Stimulated activated CD4-positive, alpha-beta T cell treated with anti-CD3 and anti-CD28 coated beads, Interleukin-12 subunit alpha, Interleukin-12 subunit beta, amount 100 ng/mL, for 4 hours (primary cell): ENCODE measurements at places on chromosomes 1 and 21.

DNA sequence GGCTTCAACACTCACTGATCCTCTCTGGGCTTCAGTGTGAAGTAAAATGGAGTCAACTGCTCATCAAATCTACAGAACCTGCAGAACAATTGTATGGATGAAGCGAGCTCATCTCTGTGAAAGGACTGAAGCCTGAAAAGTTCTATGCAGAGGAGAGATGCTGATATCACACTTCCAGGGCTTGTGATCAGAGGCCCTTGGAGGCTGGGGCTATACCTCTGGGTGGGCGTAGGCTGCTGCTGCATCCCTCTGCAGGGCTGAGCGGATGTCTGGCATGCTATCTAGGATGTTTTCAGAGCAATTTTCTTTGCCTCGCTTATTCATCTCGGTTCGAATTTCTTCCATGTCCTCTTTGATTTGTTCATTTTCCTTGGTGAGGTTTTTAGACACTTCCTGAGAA is 17.6 kb downstream of the OLFML2B start:
- no peak for DNase-seq

- no peak for DNase-seq
These were observed 30.2 kb downstream of the RERE start for GRCh38 chr1:8787218-8787617.

DNA sequence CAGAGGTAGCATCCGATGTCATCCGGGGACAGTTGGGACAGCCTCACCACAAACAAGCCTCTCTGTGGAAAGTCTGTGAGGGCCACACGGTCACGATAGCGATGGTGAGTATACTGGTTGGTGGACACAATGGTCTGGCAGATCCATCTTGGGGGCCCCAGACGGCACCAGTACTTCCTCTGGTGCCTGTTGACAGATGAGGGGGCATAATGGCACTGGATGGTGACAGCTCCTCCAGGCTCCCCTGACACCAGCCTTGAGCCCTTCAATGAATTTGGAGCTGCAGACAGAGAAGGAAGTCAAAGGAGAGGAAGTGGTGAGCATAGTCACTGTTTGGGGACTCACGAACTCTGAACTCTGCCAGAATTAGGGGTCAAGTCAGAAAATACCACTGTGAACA is 8.0 kb downstream of the FCAMR start:
- DNase-seq = no peak

DNA sequence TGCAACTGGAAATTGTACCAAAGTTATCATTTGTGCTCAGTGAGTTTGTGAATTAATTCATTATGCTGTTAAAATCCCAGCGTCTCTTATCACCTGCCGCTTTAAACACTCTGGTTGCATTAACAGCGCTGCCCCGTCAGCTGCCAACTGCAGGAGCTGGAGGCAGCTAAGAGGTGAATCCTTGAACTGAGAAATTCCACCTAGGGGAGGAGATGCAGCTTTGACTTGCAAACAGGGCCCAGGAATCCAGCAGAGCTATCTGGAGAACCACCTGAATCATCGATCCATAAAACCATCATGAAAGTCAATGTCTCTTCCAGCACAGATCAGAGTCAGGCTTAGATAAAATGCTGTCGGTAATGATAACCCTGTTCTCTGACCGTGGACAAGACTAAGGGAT is 140.7 kb upstream of the PTBP2 start:
- DNase-seq = no peak

GRCh38 chr1:157487096-157487495 is 65.2 kb downstream of the FCRL5 start:
- DNase-seq = no peak

GRCh38 chr1:89735479-89735878 is 85.4 kb upstream of the LRRC8D start:
- no peak for DNase-seq

GRCh38 chr1:160032165-160032820 is 503 bp upstream of the PIGM start:
- DNase-seq = no peak

DNA sequence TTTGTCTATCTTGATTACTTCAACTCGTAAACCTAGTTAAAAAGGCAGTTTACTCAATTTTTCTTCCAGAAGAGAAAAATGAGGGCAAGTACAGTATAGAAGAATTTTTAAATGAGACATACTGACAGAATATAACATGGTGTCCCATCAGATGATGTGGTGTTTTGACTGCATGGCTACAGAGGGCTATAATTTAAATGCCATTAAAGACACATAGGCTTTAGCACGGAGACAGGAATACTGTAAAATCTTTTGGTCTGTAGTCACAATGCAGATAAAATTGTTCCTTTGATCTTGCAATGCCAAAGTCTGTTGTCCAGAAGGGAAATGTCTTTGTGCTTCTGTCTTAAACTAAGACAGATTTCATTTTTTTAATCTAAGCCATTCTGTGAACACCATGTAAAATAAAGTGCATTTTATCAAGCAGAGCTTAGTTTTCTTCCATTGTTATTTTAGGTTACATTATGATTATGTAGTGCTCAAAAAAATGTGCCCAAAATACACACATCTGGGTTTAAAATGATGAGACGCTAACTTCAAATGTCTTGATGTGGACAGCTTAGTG is 249.6 kb downstream of the PTPRC start:
- DNase-seq = no peak

- DNase-seq = no peak
These were observed 256.6 kb downstream of the DYRK1A start for GRCh38 chr21:37623183-37623582.

GRCh38 chr21:34846601-34847112 is 177.9 kb downstream of the CLIC6 start:
- no peak for DNase-seq

DNA sequence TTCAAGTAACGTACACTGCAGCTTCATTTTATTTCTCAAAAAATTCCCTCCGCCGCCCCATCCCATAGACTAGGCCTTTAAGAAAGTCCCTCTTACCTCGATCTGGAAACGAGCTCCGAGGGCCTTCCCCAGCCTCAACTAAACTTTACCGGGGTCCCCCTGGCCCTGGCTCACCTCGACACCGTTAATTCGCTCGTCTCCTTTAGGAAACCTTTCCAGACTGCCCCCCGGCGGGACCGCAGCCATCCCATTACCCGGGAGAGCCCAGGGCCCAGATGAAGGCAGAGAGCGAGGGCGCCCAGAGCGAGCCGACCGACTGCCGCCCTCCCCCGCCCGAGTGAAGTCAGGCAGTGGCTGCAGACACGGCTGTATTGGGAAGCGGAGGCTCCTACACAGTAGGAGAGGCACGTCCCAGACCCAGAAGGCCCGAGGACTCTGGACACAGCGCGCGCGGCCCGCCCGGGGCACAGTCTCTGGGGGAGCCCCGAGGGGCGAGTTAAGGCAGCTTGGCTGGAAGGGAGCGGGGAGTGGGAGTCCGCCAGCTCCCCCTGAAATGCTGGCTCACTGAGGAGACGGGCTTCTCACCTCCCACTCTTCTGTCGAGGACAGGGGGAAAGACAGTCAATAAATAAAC is 14.6 kb downstream of the SEMA6C start:
- no peak for DNase-seq

GRCh38 chr1:51636764-51637522 is 20.1 kb downstream of the OSBPL9 start:
- DNase-seq = no peak

DNA sequence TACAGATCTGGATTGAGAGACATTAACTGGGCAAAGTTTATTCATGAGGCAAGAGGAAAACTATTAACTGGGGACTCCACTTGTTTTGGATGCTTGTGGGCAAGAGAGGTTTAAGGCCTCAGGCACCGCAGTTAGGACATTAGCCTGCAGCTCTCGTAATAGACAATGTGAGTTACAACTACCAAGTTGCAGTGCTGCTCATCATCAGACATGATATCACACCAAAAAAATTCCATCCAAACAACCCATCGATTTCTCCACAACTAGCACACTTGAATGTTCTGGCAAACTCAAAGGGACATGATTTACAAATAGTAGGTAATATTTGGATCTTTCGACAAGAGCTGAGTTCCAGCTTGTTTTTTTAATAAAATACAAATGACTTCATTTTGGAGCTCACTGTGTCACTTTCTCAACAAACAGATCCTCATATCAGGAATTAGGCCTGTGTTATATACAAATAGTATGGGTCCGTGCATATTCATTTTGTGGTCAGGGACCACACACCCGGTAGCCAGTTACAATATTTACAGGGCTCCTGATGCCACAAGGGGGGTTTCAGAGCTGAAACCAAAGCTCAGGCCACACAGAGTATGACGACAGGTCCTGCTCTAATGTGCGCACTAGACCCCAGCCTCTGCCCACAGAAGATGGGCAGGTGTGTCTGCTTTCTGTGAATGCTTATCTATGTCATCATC is 128.0 kb downstream of the TGFBR3 start:
- no peak for DNase-seq

DNA sequence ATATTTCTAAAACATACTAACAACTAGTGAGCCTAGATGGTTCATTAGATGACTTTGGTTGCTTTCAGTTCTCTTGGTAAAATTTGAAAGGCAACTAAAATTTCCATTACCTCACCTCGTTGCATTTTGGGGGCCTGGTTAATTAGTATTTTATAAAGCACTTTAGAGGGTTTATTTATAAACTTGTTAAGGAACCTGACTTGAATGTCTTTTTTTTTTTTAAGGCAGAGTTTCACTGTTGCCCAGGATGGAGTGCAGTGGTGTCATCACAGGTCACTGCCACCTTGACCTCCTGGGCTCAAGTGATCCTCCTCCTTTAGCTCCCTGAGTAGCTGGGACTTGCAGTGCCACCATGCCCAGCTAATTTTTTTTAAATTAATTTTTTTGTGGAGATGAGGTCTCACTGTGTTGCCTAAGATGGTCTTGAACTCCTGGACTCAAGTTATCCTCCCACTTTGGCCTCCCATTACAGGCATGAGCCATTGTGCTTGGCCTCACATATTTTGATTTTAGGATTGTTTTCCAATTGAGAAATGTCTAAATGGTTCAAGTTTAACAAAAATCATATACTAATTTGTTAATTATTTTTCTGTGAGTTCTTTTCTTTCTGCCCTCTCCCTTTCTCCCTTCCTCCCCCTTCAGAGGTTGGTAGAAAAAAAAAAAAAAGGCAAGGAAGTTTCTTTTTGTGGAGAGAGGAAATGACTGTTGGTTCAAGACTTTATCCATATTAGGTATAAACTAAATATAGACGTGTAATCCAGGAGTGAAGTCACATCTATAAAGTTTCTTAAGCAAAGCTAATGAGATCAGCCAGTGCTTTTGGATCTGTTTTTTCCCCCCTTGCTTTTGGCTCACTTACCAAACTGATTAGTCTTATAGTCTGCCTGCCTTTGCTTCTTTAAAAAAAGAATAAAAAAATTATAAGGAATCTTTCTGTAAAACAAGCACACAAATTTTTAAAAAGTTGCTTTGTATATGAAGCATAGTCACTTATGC is 24.7 kb downstream of the CLIC4 start:
- no peak for DNase-seq

GRCh38 chr1:171345536-171345935 is 31.6 kb downstream of the FMO4 start:
- DNase-seq = no peak

GRCh38 chr1:100230765-100231164 is 18.9 kb downstream of the DBT start:
- no peak for DNase-seq

DNA sequence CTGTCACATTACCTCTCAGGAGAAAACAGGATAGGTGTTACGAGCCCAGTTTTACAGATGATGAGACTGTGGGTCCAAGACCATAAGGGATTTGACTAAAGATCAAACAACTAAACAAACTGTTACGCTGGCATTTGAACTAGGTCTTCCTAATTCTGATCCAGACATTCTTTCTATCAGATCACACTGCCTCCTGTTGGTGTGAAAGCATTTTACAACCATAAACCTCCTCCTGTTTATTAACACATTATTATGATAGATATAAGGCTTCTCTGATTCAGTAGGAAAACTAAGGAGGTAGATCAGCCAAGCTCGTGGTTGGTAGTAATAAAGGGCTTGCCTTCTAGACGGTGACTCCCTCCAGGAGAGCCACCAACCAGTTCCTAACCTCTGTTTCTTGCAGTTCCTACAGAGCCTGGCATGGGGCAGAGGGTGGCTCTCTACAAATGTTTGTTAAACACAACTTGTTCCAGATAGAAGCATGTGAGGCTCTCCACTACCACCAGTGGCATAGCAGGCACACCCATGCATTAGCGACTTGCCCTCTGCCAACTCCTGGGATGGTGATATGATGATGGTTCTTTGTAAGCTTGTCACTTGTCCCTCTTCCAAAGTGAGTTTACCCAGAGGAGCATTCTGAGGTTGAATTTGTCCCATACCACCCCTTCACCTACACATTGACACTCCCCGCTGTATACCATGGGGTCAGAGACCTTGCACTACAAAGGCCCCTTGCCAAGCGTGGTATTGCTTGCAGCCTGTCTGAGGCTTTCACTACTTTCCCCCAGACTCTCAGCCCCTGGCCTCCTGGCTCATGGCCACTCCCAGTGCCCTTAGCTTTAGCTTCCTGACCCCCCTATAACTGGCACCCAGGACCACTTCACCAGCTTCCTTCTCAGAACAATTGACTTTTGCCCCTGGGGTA is 96.4 kb upstream of the HOOK1 start:
- DNase-seq = no peak

GRCh38 chr1:1883092-1883873 is 7.6 kb downstream of the GNB1 start:
- DNase-seq = no peak

GRCh38 chr1:66291531-66291864 is 242.5 kb upstream of the SGIP1 start:
- no peak for DNase-seq

GRCh38 chr1:189212606-189213005 is 1265.1 kb downstream of the BRINP3 start:
- no peak for DNase-seq

GRCh38 chr1:92404661-92405060 is 82.1 kb downstream of the GFI1 start:
- DNase-seq = no peak

GRCh38 chr1:17118706-17119075 is 560 bp downstream of the PADI2 start:
- DNase-seq = no peak

GRCh38 chr21:19013916-19014315 is 610.3 kb upstream of the TMPRSS15 start:
- DNase-seq = no peak

- DNase-seq = no peak
These were observed 14.0 kb downstream of the F3 start for GRCh38 chr1:94527447-94528031.
